NCI-H1092 treated with DMSO at 0.1 percent for 48 hours (cell line): ENCODE measurements at places on chromosomes 12 and 14.

GRCh38 chr14:71711619-71712018 lies 220.6 kb upstream of the RGS6 start:
- DNase-seq = no peak

DNA sequence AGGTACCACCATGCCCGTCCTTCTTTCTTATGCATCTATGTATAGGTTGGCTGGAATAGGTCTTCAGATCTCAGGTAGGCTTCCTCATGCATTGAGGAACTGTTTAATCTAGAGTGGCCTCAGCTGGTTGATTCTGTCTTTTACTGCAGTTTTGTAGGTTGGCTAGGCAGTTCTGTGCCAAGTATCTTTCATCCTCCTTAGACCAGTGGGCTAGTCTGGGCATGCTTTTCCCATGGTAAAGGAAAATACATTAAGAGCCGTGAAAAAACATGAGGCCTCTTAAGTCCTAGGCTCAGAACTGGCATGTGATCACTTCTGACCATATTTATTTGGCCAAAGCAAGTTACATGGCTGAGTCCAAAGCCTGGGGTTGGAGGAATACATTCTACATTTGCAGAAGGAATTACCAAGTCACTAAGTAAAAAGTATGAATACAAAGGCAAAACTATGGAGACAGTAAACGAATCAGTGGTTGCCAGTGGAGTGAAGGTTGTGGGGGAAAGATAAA lies 137.3 kb downstream of the WIF1 start:
- no peak for DNase-seq

DNA sequence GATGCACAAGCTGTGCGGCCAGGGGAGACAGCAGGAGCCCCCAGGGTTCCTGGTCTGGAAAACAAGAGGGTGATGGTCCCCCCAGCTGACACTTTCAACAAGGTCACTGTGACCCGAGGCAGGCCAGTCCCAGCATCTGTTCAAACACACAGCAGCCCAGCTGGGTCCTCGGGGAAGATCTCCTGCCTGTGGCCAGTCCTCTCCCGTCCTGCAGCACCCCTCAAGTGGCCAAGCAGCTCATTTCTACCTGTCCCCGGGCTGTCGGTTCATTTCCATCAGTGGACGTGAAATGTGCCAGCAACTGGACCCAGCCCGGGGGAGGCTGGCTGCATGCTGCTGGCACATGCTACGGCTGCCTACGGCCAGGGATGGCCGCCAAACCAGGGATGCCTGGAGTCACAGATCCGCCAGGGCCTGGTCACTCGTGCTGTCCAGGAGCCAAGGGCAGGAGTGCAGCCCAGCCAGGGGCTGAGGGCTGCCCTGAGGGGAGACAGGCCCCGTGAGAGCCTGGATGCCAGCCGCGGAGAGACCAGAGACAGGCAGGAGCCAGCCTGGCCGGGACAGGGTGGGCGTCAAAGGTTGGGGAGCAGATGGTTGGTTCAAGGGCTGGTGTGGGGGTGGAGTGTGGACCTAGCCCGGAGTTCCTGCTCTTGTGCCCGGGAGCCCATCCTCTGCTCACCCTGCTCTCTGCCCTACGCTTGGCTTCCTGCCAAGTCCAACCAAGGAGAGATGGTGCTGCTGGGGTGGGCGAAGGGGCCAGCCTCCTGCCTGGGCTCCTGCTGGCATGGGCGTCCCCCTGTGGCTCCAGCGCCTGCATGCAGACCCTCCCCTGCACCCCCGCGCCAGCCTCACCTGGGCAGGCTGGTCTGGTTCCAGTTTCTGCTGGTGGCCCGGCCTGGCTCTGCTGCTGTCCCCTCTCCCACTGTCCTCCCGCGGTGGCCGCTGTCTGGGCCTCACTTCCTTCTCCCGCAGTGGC lies 143.8 kb downstream of the ADGRD1 start:
- peak; percentile 26 for DNase-seq

DNA sequence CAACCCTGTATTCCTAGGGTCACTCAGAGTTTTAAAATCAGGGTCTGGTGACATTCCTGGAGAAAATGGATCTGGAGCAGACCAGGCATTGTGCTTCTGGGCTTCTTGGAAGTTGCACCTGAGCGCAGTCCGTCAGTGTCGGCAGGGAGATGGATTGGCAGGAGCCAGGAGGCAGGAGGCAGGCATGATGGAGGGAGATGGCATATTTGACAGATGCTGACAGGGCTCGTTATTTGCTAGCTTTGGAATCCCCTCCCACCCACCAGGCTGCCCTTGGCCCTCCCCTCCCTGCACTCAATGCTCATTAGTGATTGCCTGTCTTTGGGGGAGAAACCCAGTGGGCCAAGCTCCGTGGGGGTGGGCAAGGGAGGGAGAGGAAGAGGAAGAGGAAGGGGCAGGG lies 4.7 kb downstream of the CISTR start:
- no peak for DNase-seq

DNA sequence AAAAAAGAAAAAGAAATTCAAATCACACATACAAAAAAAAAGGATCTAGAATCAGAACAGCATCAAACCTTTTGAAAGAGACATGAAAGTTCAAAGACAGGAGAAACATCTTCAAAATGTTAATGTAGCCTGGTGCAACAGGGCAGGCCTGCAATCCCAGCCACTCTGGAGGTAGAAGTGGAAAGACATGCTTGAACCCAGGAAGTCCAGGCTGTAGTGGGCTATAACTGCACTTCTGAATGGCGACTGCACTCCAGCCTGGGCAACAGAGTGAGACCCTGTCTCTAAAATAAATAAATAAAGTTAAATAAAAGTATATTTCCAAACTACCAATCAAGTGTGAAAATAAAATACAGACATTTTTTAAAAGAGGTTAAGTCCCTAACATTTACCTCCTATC lies 18.7 kb upstream of the AP4S1 start:
- DNase-seq = no peak

DNA sequence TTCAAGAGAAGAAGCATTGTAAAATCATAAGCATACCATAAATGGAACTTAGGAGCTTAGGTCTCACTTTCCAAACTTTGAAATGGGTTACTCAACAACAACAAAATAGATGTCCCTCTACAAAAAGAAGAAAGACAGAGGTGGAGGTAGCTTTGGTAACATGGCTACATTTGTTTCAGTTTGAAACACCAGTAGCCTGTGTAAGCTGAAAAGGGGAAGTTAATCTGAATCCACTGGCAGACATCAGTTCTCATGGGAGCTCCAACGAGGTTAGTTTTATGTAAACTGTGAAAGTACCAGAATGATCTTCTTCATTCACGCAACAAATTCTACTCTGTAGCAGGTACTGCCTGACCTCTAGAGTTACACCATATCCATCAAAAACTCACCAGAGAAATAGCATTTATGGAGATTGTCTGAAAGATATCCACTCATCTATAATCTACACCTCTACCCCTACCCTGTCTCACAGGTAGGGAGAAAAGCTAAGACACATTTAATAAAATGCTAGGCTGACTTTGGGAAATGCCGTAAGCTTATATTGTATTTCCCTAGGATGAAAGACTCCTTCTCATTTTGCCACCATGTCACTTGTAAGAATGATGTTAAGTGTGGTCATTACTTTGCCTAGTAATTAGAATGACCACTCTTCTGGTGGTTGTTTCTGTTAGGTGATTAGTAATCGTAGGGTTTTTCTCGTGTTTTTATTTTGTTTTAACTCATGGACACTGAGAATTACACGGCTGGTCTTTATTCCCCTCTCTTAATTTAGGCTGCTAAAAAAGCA lies 224.1 kb downstream of the ASCL1 start:
- no peak for DNase-seq

GRCh38 chr12:109952873-109953272 lies 43.3 kb downstream of the GIT2 start:
- DNase-seq = no peak

DNA sequence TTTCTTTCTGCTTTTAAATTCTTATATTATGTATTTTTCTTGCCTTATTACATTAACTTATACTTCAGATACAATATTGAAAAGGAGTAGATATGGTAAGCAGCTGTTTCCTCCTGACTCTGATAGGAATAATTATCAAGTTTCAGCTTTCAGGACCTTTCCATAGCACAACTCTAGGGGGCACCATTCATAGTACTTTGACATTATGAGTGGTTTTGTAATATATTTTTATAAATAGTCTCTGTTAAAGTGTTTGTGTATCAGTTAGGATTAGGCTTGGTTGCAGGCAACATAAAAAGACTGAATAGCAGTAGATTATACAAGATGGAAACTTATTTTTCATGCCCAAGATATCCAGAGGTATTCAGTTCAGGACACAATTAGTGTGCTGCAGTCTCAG lies 27.9 kb upstream of the PARP11 start:
- no peak for DNase-seq

DNA sequence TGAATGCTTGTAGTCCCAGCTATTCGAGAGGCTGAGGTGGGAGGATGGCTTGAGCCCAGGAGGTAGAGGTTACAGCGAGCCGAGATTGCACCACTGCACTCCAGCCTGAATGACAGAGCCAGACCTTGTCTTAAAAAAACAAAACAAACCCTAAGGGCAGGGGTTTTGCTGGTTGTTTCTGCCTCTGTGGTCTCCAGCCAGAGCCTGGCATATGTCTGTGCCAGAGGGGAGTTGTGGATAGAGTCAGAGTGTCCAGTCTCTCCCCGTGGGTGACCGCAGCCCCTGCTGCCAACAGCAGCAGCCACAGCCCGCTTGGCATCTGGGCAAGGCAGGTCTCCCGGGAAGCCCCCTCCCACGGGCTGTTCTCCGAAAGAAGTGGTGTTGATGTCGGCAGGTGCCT lies 37.6 kb downstream of the MVK start:
- no peak for DNase-seq

DNA sequence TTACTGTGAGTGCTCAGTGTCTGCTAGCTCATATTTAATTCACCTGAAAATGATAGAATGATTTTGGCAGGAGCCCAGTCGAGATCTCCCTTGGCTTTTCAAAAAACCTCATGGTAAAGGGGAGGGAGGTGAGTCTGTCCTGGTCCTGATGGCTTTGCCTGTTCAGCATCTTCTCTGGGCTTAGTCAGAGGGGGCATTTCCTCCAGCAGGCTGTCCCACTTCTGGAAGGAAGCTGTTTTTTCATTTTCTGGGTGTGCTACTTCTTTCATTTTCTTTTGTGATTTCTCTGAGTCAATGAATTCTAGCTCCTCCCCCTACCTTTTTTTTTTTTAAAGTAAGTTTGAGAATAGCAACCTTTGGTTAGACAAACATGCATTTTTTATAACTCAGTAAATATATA lies 58.8 kb downstream of the TMX1 start:
- no peak for DNase-seq

- no peak for DNase-seq
Observed at GRCh38 chr12:79870916-79871315, 64.0 kb downstream of the PPP1R12A start.

GRCh38 chr14:93019367-93019843 lies 96.3 kb downstream of the ITPK1 start:
- DNase-seq = peak; percentile 69

- DNase-seq = no peak
Observed at GRCh38 chr12:40107803-40108620, 2.1 kb upstream of the SLC2A13 start.

- DNase-seq = no peak
Observed at GRCh38 chr12:92784356-92784755, 81.6 kb downstream of the PLEKHG7 start.

DNA sequence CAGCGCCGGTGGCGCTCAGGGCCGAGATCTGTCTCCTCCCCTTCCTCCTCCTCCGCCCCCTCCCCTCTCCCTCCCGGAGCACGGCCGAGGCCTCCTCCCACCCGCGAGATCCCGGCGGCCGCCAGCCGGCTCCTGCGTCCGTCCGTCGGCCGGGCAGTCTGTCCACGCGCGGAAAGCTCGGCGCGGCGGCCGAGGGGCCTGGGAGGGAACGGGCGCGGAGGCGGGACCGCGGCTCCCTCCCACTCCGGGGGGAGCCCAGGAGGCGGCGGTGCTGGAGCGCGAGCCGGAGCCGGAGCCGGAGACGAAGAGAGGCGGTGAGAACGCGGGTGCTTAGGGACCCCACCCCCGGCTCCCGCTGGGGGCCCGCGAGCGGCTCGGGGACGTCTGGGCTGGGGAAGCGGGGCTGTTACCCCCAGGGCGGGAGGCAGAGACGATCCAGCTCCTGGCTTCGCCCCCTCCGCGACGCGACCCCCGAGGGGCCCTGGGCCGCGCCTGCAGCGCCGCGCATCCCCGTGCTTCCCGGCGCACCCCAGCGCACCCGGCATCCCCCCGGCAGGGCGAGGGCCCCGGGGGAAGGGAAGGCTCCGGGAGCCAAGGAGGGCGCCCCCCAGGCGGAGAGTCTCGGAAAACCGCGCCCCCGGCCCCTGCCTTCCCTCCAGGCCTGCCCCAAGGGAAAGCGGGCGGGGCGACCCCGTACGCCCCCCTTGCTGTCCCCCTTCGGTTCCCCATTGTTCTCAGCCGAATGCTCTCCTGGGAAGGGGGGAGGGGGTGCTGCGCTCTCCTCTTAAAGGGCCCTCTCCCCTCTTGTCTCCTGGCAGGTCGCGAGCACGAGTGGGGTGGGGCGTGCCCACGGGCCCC lies at the start of gene DTX1:
Gene DTX1 (plus strand): TSS at position 100 of the 858 bp plus-strand sequence. CDS start 1,463 bp downstream, outside the sequence.
- DNase-seq = peak; percentile 56

GRCh38 chr14:99822800-99823455 lies 29.7 kb downstream of the EML1 start:
- DNase-seq = no peak

DNA sequence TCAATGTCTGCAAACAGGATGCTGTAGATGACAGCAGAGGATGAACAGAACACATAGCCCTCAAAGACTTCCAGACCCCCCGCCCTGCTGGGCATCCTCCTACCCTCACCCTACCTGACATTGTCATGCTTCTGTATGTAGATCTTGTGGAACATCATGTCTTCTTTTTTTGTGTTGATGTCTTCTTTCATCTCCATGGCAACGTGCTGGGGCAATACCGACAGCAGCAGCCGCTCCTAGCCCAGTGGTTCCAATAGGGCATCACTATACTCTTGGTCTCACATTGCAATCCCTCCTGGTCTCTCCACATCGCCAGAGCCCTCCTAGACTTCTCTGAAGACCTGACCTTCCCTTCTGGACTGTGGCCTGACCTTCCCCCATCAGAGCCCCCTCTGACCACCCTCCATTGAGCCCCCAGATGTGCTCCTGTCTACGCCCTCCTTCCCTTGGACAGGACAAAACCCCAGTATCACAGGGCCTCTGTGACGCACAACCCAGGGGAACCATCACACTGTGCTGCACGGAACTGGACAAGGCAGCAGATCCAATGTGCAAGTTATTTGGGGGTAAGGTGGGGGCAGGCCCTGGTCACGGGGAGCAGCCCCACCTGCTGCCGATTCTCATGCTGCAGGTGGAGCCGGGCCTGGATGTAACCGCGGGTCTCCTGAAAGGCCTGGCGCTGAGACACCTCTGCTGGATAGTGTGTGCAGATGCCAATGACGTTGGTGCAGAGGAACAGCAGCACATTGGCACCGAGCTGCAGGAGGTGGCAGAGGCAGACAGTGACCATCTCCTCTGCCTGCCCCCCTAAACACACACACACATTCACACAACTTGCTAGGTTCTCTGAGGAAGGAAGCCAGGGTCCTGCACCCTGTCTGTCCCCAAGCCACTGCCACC lies 11.1 kb downstream of the ADCY6 start:
- no peak for DNase-seq
